Brain pericyte (primary cell): ENCODE measurements at places on chromosomes 3 and 15.

- no peak for DNase-seq
Measured at GRCh38 chr15:70463453-70463834, 299.9 kb downstream of the UACA start.

DNA sequence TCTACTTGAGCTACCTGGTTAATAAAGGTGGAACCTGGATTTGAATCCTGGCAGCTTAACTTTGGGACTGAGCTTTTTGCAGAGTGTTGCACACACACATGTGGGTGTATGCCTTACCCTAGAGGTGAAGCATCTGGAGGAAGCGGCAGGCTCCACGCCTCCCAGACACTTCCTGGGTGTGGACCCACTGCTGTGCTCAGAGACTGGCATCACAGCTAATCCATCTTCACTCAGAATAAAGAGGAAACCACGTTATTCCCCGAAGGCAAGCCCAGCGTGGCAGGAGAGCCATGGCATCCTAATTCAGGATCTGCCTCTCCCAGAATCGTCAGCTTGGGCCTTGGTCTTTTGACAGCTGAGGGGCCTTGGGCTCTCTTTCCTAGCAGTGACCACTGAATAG lies 25.5 kb downstream of the CCDC13 start:
- DNase-seq = no peak

DNA sequence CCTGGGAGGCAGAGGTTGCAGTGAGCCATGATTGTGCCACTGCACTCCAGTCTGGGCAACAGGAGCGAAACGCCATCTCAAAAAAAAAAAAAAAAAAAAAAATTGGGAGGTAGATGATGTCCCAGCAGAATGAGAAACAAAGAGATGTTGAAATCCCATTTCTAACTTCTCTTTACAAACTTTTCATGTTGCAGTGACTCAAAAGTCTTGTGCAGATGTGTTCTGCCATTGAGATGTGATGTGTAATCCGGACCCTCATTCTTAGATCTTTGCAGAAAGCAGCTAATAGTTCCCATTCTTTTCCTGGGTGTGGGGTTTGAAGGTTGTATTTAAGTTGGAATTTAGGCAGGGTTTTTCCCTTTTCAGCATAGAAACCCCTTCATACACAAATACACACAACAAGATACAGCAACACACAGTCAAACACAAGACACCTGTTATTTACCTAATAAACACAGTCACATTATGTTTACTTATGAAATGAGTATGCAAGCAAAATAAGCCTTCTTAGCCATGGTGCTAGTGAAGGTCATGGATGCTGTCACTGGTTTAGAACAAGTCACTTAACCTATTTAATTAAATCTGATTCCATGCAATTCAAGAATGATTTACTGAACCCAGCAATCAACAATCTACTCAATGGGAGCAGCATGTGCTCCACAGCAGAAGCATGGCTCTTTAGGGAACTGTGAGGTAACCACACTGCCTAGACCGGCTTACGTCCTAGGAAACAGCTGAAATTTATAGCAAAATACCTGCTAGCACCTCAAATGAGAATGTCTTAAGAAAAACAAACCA lies 14.9 kb downstream of the SIAH2 start:
- DNase-seq = no peak

GRCh38 chr3:177618873-177619733 lies 421.8 kb upstream of the TBL1XR1 start:
- no peak for DNase-seq

DNA sequence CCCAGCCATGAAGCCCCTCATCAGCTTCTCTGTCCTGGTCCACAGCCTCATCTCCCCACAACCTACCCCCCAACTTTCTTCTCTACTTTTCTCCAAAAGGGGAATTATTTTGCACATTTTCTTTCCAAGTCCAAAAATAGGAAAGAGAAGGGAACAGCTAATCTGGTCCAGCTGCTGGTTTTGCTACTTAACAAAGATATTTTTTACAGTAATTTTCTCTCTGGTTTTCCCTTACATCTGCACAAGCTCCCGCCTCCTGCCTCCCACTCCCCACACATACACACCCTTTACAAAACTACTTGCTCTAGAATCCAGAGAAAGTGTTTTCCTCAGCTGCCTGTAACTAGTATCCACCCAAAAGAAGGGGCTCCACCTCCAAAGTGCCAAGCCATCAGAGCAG lies 177.2 kb downstream of the POLR2M start:
- DNase-seq = no peak

- no peak for DNase-seq
Measured at GRCh38 chr15:52551762-52552161, 17.1 kb downstream of the ARPP19 start.

GRCh38 chr3:93867425-93867824 lies 106.3 kb downstream of the PROS1 start:
- DNase-seq = no peak

DNA sequence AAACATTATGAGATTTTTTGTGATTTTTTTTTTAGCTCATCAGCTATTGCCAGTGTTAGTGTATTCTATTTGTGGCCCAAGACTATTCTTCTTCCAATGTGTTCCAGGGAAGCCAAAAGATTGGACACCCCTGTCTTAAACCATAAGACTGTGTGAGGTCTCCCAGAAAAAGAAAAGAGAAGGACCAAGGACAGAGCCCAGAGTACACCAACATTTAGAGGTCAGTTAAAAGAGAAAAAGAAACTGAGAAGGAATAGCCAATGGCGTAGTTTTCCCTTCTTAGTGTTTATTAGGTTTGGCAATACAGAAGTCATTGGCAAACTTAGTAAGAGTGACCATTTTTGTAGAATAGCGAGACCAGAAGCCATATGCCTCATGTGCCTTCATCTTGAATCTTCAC lies 36.1 kb upstream of the SLC25A36 start:
- no peak for DNase-seq

- DNase-seq = no peak
Measured at GRCh38 chr3:152628496-152628895, 206.4 kb upstream of the P2RY1 start.

- no peak for DNase-seq
Measured at GRCh38 chr3:40079203-40079846, 230.2 kb upstream of the EIF1B start.

- DNase-seq = no peak
Measured at GRCh38 chr3:123385981-123386380, 62.9 kb downstream of the ADCY5 start.

DNA sequence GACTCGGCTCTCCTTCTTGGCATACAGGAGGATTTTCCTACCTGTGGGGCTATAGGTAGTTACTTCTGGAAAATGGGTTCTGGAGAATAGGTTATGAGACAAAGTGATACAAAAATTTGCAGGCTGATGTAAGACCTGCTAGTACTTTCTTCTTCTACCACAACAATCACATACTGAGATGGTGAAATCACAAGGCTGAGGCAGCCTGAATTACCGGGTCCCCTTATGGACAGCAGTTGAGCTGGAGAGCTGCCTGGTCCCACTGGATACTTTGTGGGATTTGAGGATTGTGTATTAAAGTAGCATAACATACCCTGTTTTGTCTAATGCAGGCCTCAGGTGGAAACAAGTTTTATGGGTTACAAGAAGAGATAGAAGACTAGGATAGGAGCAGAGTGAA lies 86.5 kb upstream of the FAM98B start:
- DNase-seq = no peak

DNA sequence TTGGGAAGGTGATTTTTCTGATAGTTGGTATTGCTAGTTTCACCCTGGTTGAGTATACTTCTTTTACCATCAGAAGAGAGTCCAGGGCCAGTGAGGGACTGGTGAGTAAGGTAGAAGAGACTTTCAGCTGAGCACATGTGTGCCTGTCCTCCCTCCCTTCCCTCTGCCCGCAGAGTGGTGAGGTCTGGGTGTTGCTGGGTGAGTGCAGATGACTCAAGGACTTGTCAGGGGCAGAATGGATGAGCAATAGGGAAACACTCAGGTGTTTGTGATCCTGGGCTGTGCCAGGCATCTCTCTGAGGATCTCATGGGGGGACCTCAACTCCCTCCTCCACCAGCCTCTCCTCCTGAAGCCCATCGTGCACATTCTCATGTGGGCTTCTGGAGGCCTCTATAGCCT lies 76.0 kb upstream of the GSK3B start:
- no peak for DNase-seq

- DNase-seq = no peak
Measured at GRCh38 chr15:40618906-40619305, 24.9 kb downstream of the KNL1 start.

DNA sequence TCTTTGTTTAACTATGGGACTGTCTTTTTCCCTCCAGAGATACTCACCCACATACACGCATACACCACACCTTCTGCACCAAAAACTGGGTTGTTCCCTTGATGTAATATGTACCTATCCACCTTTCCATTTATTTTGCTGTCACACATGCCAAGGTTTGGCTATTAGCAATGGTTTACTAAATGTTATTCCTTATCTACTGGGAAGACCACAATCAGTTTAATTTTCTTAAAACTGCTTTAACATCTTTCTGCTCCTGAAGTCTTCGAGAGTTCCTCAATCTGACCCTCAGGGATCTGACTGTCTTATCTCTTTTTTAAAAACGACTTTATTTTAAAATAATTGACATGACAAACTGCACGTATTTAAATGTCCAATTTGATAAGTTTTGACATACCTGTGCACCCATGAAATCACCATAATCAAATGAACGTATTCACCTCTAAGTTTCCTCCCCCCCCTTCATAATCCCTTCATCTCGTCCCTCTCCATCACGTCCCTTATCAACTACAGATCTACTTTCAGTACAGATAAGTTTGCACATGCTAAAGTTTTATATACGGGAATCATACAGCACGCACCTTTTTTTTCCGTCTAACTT lies 805 bp upstream of the TRPM7 start:
- no peak for DNase-seq

DNA sequence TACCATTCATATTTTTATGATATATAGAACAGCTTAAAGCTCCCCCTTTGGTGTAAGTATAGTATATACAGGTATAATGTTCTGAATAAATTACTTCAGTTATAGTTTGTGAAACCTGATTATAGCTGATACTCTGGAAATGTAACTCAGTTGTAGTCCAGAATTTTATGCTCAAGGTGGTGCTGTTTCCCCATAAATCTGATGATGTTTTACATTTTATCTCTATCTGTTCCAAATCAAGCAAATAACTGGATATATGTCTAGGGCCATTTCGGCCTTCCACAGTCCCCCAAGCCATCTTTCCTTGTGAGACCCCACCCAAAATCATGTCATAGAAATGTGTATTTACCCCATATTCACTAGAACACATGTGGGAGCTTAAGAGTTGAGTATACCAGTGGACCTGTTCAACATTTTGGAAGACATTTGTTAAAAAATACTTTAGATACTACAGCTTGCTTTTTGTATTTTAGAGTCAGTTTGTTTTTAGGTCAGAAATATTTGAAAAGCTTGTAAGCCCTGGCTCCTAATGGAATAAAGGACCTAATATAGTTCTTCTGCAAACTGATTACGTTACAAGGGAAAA lies 107.1 kb downstream of the ATG7 start:
- peak; percentile 63 for DNase-seq

DNA sequence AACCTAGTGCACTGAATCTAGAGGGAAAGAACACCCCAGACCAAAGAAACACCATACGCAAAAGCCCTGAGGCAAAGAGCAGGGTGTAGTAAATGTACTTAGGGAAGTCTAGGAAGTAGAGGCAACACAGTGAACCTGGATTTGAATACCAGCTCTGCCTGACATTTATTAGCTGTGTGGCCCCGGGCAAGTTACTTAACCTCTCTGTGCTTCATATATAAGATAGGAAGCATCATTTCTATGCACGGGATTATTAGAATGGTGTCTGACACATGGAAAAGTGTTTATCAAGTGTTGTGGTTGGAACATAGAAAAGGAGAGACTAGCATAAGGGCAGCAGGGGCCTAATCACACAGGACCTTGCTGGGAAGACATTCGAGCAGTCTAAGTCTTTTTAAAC lies 132.2 kb downstream of the ERC2 start:
- no peak for DNase-seq

DNA sequence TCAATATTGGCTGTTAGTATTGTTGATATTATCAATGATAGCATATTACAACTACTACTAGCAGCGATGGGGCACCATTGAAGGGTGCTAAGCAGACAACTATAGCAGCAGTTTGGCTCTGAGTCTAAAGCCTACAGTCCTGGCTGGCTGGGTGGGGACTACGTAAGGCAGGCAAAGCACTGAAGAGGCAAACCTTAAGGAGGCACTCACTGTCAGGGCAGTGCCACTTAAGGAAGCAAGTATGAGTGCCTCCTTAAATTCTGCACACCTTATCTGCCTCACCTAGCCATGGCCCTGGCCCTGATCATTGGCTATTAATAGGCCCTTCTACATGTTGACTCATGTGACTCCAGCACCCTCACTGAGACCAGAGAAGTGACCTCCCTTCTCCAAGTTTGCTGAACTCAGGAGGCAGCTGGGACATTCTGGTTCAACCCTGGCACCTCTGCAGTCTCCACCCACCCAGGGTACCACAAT lies 20.6 kb downstream of the CDCP1 start:
- no peak for DNase-seq

- DNase-seq = no peak
Measured at GRCh38 chr15:77764095-77764494, 131.4 kb upstream of the LINGO1 start.

DNA sequence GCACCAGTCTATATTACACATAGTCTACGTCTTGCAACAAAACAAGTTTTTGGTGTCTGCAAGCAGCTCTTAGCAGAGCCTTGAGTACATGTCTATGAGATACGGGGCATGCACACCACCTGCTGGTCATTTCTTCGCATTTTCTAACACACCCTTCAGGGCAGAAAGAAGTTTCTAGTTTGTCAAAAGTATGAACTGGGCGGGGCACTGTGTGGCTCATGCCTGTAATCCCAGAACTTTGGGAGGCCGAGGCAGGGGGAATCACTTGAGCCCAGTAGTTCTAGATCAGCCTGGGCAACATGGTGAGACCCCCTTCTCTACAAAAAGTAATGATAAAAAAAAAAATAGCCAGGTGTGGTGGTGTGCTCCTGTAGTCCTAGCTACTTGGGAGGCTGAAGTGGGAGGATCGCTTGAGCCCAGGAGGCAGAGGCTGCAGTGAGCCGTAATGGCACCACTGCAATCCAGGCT lies 64.2 kb upstream of the ARL8B start:
- peak; percentile 53 for DNase-seq

DNA sequence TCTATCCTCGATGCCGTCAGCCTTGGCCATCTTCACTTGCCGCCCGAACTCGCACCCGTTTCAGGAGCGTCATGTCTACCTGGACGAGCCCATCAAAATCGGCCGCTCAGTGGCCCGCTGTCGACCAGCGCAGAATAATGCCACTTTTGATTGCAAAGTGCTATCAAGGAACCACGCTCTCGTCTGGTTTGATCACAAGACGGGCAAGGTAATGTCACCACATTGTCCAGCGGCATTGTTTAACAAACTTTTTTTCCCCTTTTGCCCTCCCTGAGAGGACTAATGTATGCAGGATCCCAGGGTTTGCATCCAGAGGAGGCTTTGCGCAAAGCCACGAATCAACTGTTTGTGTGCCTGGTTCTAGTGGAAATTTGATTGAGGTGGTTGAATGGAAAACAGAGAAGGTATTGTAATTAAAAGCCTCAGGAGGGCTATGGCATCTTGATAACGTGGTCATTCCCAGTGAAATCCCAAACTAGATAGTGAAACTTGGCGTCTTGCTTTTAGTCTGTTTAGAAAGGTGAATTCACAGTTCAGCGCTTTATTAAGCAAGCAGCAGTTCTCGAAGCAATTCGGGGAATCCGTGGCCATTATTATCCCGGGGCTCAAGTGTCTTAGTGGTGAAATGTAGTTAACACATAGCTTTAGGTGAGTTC lies 1.7 kb downstream of the SLMAP start:
- DNase-seq = no peak

- no peak for DNase-seq
Measured at GRCh38 chr3:140950144-140950543, 8.5 kb downstream of the SLC25A36 start.

- no peak for DNase-seq
Measured at GRCh38 chr3:158728851-158729250, 3.4 kb downstream of the RARRES1 start.
